ENCODE measurements at places on chromosomes 6 and 20.
A peak's percentile ranks its signal among the peaks of the same experiment; 100 is the strongest.

GRCh38 chr6:110549277-110549676 lies 72.9 kb upstream of the SLC22A16 start:
- no peak for DNase-seq

DNA sequence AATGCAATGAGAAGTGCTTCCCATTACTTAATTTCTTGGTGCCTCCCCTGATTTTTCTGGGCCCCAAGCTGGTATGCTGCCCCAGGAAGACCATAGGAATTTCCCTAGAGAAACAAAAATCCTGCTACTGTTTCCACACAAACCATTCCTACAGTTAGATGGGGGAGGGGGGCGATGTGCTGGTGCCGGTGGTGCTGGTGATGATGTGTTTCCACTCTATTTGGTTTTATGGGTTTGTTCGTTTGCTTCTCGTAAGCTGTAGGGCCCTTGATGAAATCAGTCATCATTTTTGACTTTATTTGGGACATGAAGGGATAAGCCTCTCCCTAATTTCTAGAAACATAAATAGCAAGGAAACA lies 105.1 kb downstream of the MKKS start:
- no peak for DNase-seq

GRCh38 chr20:57491373-57491772 lies 33.6 kb downstream of the CTCFL start:
- DNase-seq: no peak

GRCh38 chr20:46183768-46184167 lies 65.7 kb downstream of the CD40 start:
- DNase-seq: no peak

- DNase-seq: no peak
Observed at GRCh38 chr6:166389119-166389518, 6.4 kb upstream of the MPC1 start.

DNA sequence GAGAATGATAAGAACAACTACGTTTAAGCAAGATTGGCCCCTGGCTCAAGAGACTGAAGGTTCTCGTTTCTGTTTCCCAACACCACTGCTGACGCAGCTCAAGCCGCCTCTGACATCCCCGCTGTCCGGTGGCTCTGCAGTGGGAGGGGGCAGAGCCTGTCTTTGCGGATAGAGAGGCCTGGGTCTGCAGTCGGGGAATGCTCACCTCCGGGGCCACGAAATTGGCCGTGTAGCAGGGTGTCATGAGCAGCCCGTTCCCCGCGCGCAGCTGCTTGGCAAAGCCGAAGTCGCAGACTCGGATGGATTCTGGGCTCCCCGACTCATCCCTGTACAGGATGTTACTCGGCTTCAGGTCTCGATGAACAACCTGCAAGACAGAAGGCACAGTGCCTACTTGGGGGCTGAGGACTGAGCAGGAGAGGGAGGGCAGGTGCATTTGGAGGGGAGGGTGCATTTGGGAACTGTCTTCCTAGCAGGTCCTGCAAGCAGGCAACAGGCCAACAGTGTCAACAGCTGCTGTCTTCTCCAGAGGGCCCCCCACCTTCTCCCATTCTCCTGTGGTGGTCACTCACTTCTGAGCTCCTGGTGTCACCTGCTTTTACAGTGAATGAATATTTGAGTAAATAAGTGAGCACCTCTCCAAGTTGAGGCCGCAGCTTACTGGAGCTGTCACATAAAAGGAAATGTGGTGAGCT lies 40.5 kb upstream of the MPC1 start:
- DNase-seq: no peak

DNA sequence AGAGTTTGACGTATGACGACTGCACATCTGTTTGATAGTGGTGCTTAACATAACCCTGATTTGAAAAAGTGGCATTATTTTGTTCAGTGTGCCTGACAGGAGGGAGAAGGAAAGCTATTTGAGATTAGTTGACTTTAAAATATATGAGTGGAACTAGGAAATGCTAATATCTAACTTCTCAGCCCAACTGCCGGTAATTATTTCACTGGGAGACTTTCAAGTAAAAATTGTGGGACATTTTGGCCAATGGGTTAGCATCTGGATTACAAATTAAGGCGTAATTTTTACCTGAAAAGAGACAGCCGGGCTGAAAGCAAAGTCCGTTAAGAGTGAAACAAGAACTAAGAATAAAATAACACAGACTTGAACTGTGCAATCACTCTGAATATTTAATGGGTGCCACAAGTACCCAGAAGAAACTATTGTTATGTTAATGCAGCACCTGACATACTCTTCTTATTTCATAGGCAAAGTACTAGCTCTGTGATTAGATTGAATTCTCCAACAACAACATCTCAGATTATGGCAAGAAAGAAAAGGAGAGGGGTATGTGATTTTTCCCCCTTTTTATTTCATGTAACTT lies 2.0 kb downstream of the HEY2 start:
- no peak for DNase-seq

GRCh38 chr6:3052481-3053230 lies 15.6 kb upstream of the RIPK1 start:
- DNase-seq: no peak

DNA sequence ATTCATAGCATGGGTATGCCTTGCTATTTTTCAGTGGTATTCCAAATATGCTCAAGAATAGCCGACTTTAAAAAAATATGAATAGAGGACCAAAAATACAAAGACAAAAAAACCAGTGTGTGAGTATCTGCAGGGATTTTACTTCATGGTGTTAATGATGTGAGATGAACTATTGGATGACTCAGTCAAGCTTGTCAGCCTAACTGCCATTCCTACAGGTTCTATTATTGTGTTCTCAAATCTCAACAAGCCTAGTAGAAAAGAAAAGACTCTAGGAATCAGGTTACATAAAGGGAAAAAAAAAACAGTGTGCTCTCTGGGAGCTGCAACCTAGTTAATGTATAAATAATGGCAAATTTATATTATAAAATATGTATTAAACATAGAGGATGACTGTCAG lies 588.4 kb upstream of the BTBD3 start:
- no peak for DNase-seq

DNA sequence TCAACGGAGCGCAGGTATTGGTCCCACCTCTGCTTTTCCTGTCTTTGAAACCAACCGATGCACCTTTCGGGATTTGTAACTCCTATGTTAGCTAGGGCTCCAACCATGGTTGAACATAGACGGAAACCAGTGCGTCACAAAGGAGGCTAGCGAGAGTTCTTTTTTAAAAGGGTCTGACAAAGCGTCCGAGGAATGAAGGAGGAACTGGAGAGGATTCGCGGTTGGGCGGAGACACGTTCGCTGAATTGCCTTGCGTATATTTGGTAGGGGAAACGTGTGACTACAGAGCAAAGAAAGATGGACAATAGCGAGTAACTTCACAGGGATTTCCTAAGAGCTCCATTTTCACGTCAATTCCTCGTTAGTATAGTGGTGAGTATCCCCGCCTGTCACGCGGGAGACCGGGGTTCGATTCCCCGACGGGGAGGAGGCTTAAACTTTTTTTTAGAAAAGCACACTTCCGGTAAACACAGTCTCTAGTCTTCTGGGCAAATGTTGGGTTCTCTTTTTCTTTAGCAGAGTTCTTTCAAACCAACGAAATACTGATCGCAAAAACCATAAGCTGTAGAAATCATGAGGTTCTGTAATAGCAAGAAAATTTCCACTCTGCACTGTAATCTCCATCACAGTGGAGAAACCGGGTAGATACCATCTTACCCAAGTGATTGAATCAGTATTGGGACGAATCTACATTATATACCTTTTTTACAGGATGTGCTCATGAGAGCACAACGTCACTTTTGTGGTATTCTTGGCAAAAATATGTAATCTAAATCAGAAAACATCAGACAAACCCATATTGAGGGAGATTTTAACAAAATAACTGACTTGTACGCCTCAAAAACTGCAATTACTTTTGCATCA lies 6.6 kb upstream of the ZNF184 start:
- DNase-seq: peak; percentile 84

DNA sequence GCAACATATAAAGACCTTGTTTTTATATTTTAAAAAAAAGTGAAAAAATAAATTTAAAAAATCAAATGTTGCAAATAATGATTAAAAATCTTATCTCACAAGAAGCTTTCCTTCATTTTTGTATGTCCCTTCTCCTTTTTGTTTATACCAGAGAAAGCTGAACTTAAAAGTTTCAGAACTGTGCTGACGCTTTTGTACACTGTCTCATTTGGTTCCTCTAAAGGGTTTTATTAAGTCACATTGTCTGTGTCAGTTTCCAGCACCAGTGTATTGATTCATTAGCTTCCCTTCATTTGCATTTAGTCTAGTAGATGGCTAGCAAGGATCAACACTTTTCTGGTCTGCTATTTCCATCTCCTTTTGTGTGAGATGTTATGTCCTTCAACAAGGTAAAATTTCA lies 6.7 kb downstream of the PCED1A start:
- no peak for DNase-seq

GRCh38 chr20:37816003-37816402 lies 86.9 kb upstream of the VSTM2L start:
- no peak for DNase-seq

DNA sequence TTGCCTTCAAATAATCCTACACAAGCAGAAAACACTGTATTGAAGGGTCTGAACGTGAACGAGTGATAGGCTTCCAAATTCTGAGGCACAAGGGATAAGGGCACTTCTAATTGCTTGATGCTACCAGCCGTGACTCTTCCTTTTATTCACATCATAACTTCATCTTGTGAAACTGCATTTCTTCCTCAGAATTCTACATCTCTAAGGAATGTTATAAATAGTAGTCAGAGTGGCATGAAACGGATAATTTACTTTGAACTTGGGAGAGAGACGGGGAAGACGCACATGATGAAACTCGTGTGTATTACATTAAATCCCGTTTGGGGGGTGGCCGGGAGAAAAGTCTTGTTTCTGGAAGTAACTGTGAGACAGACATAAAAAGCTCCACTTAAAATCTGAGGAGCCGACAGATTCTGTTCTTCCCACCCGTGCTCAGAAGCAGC lies 754 bp downstream of the HDDC2 start:
- DNase-seq: no peak

DNA sequence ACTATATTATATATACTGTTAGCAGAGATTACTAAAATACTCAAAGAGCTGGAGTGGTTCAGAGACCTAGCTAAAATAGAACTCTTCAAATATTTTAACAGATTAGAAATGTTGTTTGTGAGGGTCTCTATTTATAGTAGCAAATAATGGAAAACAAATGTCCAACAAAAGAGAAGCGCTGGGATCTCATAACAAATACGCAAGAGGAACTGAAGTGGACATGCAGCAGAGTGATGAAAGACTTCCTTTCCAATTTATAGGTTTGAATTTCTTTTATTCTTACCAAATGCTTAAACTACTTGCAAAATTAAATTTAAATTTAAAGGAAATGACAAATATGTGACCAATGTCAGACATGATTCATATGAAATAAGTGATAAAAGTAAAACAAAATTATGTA lies 49.9 kb downstream of the PIGU start:
- no peak for DNase-seq

DNA sequence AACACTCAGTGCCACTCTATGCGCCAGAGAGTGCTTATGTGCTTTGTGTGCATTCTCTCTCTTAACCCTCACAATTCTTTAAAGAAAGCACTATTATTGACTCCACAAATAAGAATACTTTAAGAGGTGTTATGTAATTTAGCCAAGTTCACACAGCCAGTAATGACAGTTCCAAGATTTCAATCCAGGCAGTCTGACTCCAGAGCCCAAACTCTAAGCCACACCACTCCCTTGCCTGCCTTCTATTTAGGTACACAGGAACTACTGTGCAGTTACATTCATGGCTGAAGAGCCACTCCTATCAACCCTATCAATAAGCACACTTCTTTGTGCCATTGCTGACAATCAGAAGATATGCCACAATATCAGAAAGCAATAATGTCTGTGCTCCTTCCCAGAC lies 93.3 kb downstream of the PTPRK start:
- no peak for DNase-seq

DNA sequence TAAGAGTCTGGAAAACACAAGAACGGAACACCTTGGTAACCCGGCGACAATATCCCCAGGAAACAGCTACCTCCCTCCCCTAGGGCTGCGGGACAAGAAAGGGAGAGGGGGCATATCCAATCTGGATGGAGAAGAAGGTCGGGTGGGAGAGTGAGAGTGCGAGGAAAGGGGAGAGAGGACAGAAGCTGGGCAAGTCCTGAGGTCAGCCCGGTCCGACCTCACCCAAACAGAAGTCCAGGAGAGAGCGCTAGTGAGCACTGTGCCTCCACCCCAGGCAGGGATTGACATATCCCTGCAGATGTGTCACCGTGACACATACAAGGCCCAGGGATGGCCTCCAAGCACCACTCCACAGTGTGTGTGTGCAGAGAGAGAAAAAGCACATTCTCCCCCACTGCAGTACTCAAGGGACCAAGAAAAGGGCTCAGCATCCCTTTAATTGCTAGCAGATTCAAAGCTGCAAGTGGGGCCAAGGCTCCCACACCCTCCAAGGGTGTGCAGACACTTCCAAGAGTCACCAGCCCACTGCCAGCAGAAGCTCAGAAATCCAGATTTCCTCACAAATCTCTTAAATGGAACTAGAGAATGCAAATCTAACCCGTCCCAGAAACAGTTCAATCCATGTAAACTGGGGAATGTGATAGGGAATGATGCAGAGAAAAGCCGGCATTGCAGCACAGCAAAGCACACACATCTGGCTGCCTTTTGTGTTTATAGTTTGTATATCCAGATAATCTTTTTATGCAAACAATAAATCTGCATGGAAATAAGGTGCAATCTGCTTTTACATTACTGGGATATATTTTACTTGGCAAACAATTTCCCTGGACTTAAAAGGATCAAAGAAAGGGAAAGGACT lies 3.1 kb downstream of the PXDC1 start:
- peak; percentile 88 for DNase-seq

DNA sequence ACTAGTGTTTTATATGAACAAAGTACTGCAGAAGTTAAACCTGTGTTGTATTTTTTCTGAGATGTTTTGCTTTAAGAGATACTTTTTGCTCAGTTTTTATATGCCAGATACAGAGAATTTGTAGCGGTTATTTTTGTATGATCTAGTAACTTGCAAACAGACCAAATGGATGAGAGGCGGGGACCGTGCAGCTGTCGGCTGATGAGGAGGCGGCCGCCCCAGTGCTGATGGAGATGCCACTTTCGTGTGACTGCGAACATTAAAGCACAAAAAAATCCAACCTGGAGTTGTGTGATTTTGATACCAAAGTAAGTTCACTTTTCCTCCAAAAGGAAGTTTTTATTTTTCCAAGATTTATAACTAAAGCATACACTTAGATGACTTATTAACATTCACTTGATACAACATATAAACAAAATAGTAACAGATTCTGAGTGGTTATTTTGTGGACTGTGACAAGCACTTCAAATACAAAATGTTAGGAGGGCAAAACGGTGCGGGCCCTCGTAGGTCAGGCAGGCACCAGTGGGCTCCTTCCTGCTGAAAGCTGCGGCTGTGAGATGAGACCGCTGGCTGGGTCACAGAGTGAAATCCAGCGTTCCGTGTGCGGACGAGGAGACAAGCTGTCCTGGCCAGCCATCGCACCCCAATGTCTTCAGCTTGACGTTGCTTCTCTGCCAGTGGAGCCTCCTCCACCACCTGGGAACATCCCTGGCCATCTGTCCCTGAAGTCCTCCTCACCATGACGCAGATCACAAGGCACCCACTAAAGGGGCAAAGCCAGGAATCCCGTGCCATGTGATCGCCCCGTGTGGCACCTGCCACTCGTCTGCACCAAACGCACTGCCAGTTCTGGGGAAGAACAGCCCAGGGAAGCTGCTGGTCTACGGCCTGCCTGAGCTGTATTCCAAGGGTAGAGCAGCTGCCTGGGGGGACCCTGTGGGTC lies 4.0 kb upstream of the OGFR start:
- no peak for DNase-seq

- DNase-seq: peak; percentile 95
Observed at GRCh38 chr6:43263314-43264178, 20.3 kb downstream of the TTBK1 start.

Data from WERI-Rb-1 (cell line).